ENCODE measurements at places on chromosomes 13 and 19.
A peak's percentile ranks its signal among the peaks of the same experiment; 100 is the strongest.

DNA sequence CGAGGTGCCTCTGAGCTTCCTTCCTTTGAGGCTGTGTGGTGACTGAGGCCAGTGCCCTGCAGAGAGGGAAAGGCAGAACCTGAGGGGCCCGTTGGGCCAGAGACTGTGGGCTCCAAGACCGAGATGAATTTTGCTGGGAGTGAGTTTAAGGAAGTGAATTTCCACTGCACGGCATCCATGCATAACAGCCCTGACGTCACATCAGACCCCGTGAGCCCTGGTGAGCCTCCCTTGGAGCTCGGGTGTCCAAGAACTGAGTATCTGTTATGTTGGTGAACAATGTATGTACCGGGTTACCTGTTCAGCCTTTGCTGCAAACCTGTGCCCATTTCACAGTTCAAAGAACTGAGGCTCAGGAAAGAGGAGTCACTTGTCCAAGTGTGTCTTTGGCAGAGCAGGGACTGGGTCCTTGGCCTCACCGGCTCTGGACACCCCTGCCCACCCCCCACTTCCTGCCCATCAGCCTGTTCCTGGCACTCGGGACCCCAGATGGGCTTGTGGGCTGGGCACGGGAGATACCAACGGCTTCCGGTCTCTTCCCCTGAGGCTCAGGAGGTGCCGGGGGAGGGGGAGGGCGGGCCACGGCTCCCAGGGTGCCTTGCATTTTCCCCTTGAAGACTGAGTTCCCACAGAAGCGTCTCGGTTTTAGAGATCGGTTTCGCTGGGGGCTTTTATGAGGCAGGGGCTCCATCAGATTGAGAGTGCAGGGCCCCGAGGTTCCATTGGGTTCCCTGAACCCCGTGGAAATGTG is 33.7 kb downstream of the NFILZ start:
- no peak for DNase-seq

GRCh38 chr19:55638864-55639359 is 1.9 kb upstream of the ZNF580 start:
- no peak for DNase-seq

GRCh38 chr13:45615501-45616101 is at the start of gene ERICH6B:
TSS of gene ERICH6B (minus strand) at chr13:45615739. CDS start at chr13:45597005, 18,734 bp downstream.
- DNase-seq = no peak

GRCh38 chr19:30330266-30330665 is 41.9 kb upstream of the ZNF536 start:
- DNase-seq = no peak

DNA sequence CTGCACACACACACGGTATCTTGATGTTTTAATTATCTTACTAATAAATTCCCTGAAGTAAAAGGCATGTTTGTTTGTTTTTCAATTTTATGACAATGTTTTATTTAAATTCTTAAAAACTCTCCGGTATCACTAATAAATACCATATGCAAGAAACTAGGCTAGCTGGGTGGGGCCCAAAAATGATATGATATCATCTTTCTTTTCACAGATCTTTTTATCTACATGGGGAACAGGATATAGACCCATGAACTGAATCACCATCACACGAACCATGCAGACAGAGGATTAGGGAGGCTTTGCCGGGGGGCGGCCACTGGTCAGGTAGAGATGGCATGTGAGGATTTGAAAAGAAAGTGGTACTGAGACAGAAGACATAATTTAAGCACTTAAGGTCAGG is 266.4 kb downstream of the ENOX1 start:
- DNase-seq = no peak

DNA sequence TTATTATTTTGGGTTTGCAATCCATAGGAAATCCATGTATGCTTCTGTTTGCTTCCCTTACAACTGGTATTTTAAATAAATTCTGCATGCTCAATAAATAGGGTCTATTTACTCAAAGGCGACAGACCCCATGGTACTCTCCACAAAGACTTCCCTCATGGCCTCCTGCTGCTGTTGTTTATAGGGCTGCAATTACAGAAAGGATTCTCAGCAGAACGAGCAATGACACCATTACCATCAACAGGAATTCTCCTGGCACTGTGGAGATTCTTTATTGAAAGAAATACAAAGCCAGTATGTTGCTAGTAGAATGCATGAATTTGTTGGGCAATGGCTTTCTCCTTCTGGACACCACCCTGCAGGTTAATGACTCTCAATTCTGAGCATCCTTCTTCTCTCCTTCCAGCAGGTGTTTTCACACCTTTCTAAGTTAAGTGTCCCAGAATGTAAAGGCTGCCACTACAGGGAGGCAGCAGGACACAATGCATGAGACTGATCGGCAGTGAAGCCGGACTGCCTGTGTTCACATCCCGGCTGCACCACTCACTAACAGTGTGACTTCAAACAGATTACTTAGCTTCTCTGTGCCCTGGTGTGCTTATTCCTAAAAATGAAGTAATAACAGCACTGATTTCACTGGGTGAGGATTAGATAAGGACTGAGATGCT is 360.2 kb downstream of the DNAJC15 start:
- no peak for DNase-seq

GRCh38 chr13:51827254-51827653 is 17.7 kb downstream of the TMEM272 start:
- DNase-seq = no peak

DNA sequence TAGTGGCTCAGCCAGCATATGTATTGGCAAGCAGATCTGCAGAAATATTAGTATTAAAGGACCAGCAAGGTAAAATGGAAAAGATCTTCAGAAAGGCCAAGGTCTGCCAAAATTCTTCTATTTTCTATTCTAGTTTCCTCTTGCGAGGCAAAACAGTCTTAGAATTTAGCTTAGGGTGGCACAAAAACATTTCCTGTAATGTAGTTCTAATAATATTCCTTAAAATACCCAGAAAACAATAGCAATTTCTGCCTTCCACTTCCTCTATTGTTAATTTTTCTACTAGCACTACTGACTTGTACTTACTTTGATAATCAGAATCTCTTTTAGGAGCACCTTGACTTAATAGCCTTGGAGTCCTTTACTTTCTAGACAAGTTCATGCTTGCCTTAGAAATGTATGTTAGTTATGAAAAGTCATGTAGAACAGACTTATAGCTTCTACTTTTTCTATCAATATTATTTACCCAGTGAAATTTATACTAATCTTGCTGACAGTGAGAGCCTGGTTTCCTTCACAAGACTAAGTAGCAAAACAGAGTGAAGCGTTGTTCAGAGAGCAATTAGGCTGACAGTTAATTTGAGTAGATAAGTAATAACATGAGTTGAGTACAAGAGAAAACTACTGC is 23.9 kb upstream of the LPAR6 start:
- no peak for DNase-seq

- DNase-seq = no peak
These were observed 1.5 kb downstream of the AMER2 start for GRCh38 chr13:25170554-25171111.

DNA sequence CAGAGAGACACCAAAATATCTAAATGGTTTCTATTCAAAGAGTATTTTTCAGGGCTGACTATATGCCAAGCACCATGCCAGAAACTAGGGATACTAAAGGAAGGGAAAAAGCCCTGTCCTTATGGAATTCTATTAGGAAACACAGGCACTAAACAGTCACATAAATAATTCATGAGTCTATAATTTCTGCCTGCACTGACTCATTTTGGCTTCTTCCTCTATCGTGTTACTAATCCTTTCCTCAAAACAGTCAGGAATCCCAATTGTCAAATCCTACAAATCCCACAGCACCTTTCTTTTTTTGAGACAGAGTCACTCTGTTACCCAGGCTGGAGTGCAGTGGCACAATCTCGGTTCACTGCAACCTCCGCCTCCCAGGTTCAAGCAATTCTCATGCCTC is 29.2 kb downstream of the XPO4 start:
- DNase-seq = no peak

- DNase-seq = no peak
These were observed 481 bp downstream of the FGF22 start for GRCh38 chr19:640161-640558.

- DNase-seq = no peak
These were observed 402.3 kb downstream of the DACH1 start for GRCh38 chr13:71464686-71465085.

- no peak for DNase-seq
These were observed 2447.7 kb downstream of the PCDH9 start for GRCh38 chr13:64782466-64782865.

- DNase-seq = no peak
These were observed 12.0 kb downstream of the DLEU7 start for GRCh38 chr13:50831512-50831911.

GRCh38 chr13:113427562-113428468 is 25.5 kb downstream of the ADPRHL1 start:
- DNase-seq = no peak

GRCh38 chr19:5993201-5993600 is 15.3 kb upstream of the RANBP3 start:
- DNase-seq = no peak

GRCh38 chr13:97429681-97430081 is 4.3 kb upstream of the RAP2A start:
- no peak for DNase-seq

DNA sequence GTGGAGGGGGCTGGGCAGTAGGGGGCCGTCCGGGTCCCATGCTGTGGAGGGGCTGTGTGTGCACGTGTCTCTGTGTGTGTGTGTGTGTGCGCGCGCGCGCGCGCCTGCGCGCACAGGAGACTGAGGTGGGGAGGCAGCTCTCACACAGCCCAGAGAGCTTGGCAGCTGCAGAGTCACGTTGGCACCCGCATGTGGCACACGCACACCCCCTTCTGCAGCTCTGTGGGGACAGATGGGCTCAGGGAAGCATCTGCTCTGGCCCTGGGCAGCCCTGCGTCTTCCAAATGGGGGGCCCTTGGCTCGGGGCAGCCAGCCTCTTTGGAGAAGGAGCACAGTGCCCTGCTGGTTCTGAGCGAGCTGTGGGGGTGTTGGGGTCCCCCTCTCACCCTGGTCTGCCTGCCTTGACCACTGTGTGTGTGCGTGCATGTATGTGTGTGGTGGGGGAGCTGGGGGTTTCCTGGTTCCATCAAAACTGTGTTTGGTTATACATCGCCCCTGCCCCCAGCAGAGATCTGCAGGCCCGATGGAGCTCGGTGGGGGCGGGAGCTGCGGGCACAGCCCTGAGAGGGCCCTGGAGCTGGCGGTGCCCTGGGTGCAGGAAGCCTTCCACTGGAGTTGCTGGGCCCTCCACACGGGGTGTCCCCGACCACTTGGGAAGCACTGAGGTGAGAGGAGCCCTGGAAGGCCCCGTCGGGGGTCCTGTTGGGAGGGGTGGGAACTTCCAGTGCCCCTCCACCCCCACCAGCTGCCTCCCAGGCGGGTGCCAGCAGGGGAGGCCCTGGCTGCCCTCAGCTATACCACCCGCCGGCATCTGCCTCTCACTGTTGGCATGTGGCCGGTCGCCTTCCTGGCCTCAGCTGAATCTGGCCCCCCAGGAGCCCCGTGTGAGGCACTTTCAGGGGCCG is 67.1 kb downstream of the KDM4B start:
- no peak for DNase-seq

GRCh38 chr19:1401138-1401888 is at the start of gene GAMT:
TSS of gene GAMT (minus strand) at chr19:1401542. CDS start at chr19:1401476, 66 bp downstream.
- DNase-seq = peak; percentile 45

DNA sequence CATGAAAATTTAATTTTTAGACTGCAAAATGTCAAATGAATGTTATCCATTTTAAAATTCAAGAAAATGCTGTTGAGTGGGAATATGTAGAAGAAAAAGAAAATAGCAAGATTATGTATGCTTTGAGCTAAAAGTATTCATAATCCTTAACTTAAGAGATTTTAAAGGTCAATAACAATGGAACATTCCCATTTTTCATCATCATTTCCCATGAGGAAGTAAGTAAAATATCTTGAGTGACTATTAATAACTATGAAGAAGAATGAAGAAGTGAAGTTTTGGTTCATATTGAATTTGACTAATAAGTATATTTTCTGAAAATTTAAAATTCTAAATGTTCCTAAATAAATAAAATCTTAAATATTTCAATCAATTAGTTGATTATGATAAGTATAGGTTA is 273.4 kb downstream of the DACH1 start:
- no peak for DNase-seq

DNA sequence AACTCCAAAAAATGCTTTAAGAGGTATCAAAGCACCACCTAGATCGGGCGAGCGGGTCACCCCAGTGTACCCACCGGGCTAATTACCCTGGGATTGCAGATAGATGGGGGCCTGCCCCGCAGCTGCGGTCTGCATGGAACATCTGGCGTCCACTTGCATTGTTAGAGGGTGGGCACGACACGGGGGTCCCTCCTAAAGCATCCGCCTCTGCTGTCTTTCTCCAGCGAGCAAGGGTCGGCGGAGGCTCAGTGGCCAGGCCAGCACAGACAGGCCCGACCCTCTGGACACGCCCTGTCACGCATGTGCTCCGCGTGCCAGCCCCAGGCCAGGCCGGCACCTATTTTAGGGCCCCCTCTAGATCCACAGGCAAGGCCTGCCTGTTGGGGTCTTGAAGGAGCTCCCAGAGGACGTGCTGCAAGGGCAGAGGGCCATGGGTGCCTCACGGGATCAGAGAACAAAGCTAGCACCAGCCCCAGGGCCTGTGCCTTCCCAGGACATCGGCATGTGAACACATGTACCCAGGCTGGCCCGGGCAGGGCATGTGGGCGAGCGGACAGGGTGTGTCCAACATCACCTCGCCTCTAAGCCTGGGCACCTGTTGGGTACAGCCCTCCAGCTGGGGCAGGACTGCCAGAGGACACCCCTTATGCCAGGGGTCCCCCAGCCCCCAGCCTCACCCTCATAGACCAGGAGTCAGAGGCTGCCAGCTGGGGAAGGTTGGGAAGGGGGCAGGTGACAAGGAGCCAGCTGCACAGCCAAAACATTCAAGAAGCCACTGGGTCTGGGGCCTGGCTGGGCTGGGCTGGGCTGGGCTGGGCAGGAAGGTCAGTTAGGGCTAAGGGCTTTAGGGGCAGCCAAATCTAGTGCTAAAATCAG is 35.6 kb upstream of the NANOS3 start:
- DNase-seq = no peak

GRCh38 chr13:107271227-107271626 is 703.3 kb upstream of the ARGLU1 start:
- DNase-seq = peak; percentile 11

DNA sequence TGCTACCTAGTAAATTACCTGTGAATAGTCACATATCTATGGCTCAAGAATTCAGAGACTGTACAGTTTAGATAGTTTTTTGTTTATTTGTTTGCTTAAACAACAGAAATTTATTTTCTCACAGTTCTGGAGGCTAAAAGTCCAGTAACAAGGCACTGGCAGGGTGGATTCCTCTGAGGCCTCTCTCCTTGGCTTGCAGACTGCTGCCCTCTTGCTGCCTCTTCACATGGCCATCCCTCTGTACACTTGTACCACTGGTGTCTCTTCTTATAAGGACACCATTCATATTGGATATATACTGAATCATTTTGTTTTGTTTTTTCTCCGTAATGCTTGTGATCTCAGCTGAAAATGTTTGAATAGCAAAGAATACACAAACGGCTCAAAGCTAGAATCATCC is 56.4 kb upstream of the MIR17HG start:
- DNase-seq = no peak

- DNase-seq = no peak
These were observed 7.7 kb upstream of the SLC25A15 start for GRCh38 chr13:40781717-40782116.

GRCh38 chr19:19540064-19540714 is 2.1 kb downstream of the CILP2 start:
- peak; percentile 58 for DNase-seq

- DNase-seq = peak; percentile 47
These were observed 16.0 kb upstream of the EMC10 start for GRCh38 chr19:50460161-50460765.

GRCh38 chr19:6326815-6327214 is 6.6 kb downstream of the ACER1 start:
- DNase-seq = no peak

- no peak for DNase-seq
These were observed 23.8 kb upstream of the VSTM2B start for GRCh38 chr19:29501816-29502580.
